ENCODE measurements at places on chromosomes 3 and 15. TPM values are rescaled to one million over a fixed set of nuclear protein-coding genes. Genes with fewer than 3 reads are reported as not detected.

TIGIT gene
- 0.08 TPM for total RNA-seq

- ATAC-seq, result no peak
Measured at GRCh38 chr3:113128386-113129015, 82.9 kb upstream of the BOC start.

MUSTN1 gene
- 12.5 TPM for total RNA-seq

TMEM45A gene
- 18.4 TPM for total RNA-seq

DNA sequence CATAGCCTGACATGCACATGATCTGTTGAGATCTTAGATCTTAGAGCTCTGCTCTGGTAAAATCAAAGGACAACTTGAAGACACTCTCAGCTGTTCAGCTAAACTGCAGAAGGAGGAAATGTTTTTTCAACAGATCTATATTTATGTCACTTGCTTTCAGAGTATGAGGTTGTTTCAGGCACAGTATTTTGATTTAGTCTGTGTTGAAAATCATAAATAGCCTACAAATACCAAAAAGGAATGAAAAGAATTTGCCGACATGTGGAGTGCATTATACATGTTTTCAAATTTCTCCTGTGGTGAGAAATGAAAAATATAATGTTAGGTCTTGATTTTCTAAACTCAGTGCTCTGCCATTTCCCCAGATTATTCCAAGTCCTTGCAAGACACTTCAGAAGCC is 1118.4 kb downstream of the TBL1XR1 start:
- ATAC-seq, result no peak

MYZAP gene
- total RNA-seq, result 299 TPM

MESP2 gene
- total RNA-seq, result not detected

IL12A gene
- 0.85 TPM for total RNA-seq

GRCh38 chr3:187902041-187902471 is 156.8 kb upstream of the BCL6 start:
- ATAC-seq, result no peak

CHAC1 gene
- 1.8 TPM for total RNA-seq

DNA sequence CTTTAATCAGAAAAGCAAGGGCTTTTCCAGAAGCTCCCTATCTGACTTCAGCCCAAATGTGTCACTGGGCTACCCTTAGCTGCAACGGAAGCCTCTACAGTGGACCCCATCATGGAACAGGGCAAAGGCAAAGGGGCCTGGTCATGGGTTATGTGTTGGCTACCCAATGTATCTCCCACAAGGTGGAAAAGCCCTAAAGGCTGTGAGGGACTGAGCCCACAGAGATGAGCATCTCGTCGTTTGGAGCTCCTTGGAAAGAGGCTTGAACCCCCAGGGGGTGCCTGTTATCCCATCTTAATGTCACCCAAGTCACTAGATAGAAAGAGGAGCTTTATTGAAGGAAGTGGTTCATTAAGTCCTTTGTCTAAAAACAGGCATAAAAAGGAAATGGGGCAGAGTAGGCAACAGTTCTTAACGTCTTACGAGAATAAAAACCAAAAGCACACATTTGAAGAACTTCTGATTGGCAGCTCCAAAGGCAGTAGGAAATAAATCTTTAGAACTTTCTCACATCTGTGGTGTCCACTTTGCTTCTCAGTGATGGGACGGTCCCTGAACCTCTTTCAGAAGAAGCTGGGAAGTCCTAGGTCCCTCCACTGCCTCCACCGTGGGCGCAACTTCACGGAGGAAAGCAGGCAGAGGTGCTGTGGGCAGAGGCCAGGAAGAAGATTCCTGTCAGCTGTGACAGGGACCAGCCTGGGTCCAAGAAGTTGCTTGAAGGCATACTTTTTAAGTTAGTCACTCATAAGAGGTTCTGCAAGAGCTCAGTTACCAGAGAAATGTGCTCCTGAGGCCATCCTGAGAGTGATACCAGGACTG is 93.7 kb downstream of the MYLK start:
- ATAC-seq, result no peak
